Omental fat pad (tissue), 4 donors: ENCODE measurements at places on chromosomes 4 and X. TPM values are rescaled to one million over a fixed set of nuclear protein-coding genes. Genes with fewer than 3 reads are reported as not detected.

The TCEAL6 gene
- total RNA-seq: 9.7 TPM

The TCEAL5 gene
- not detected for total RNA-seq

DNA sequence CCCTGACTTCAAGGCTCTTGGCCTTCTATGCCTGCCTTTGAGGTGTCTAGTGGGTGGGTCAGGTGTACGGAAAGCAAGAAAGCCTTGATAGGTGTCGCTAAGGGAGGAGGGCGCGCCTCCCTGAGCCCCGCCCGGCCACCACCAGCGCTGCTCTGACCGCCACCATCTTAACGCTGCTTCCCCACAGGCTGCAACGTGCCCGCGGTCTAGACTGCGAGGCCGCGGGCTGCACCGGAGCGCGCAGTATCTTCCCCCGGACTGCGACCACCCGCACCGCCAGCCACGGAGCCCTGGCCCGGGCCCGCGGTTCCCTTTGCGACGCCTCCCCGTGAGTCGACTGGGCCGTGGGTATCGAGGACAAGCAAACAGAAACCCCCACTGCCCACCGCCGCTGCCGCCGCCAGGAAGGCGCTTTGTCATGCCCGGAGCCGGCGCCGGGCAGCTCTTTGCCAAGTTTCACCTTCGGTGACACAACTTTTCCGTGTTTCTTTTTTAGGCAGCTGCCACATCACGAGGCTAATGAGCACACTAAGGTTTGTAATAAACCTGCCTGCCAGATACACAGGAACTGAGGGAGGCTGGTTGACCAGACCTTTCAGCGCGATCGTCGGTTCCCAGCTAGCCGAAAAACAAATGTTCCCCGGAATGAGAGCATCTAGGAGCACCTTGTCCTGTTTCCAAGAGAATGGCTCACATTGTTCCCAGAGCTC is 335.8 kb upstream of the F9 start:
- no peak for DNase-seq

GRCh38 chrX:136192135-136192534 is 44.8 kb downstream of the FHL1 start:
- DNase-seq: no peak

- no peak for DNase-seq
Observed at GRCh38 chrX:120749141-120749846, 119.4 kb upstream of the C1GALT1C1 start.

- DNase-seq: no peak
Observed at GRCh38 chrX:22056235-22056634, 24.1 kb downstream of the PHEX start.

- no peak for DNase-seq
Observed at GRCh38 chrX:69085151-69085550, 80.1 kb downstream of the PJA1 start.

GRCh38 chr4:6195602-6196319 is 4.6 kb downstream of the JAKMIP1 start:
- no peak for DNase-seq

DNA sequence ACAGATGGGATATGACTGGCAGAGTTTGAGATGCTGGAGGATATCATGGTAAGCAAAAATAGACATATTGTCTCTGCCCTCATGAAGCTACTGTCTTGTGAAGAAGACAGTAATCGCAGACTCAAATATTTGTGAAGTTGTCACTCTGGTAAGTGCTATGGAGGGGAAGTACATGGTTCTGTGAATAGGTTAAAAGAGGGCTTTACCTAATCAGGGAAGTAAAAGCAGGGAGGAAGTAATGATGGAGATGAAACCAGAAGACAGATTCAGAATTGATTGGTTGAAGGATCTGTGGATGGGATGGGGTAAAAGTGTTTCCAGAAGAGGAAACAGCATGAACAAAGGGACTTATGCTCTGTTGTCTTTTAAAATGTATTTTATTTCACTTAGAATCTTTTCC is 19.3 kb upstream of the MAGED1 start:
- no peak for DNase-seq
